Neural crest cell (in vitro differentiated cells): ENCODE measurements at places on chromosomes 5 and 9. TPM values are rescaled to one million over a fixed set of nuclear protein-coding genes. Genes with fewer than 3 reads are reported as not detected.

Gene SLC36A2
- total RNA-seq = not detected in 2 replicates

Gene TNFSF8
- not detected in 2 replicates for total RNA-seq

GRCh38 chr5:178420354-178420781 lies 169.8 kb downstream of the COL23A1 start:
- DNase-seq = no peak

DNA sequence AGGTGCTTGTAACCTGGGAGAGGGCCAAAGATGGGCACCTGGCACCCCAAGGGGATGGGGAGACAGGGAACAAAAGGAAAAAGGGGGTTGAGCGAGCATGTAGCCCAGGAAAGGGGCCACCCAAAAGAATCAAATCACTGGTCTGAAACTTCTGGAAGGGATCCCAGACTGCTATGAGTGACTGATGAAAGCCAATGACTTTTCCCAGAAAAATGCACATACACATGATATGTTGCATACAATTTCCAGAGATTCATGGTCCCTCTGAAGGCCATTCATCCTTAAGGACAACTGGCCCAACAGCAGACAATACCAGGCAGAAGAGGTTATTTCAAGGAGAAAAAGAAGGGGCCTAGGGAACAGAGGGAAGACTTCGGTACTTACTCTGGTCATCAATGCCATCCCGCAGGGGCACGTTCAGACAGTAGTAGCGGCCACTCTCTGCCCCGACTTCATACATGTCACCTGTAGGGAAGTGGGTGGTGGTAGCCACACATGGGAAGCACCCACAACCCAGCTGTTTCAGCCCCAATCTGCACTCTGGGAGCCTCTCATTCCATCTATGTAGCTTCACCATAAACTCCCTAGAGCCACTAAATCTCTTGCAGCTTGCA lies 8.4 kb downstream of the HDAC3 start:
- DNase-seq = no peak

- DNase-seq = no peak
Measured at GRCh38 chr5:133383580-133383939, 228.8 kb downstream of the FSTL4 start.

DNA sequence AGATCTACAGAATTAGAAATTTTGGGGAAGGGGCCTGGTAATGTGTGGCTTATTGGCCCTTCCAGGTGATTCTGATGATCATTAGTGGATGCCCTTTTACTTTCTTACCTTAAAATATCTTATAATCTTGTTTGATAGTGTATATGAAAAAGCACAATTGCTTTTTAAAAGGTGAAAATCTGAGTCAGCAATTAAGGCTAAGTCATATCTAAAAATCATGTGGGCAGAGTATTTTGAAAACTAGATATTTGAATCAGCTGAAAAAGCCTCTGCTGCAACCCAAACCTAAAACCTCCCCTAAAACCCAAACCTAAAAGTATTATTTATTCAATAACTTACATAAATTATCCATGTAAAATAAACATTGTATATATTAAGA lies 359.8 kb downstream of the PDE4D start:
- DNase-seq = no peak

DNA sequence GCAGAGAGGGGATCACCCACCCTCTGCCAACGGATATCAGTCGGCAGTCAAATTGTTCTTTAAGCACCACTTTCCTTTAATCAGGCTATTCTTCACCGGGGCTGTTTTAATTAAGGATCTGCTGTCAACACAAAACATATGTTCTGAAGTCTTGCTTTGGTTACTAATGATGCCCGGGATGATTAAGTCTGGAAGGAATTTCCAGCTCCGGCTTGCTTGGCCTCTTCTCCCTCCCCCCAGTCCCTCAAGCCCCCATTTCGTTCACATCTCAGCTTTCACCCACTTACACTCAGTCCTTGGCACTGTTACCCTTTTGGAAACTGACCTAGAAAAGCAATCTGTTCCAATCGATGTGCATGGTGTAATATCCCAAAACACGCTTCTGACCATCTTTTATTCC lies 74.7 kb downstream of the MSX2 start:
- DNase-seq = no peak

DNA sequence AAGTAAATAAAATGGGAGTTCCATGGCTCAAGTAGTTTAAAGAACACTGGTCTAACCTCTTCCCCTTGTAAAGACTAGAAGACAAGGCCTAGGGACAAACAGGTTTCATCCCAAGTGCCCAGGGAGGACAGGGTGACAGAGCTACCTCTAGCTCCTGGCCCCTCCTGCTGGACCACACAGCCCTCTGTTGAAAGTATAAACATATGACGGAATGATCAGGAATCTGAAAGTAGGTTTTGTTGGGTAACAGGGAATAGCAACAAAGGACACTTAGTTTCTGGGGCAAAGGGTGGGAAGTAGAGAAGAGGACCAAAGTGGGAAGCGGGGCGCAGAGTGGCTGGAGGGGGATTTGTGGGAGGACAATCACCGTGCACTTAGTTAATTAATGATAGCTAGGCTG lies 67.0 kb upstream of the DAB2IP start:
- DNase-seq = no peak

- DNase-seq = no peak
Measured at GRCh38 chr5:8081179-8081578, 212.2 kb downstream of the MTRR start.
